ENCODE measurements at places on chromosomes 6 and 20.

DNA sequence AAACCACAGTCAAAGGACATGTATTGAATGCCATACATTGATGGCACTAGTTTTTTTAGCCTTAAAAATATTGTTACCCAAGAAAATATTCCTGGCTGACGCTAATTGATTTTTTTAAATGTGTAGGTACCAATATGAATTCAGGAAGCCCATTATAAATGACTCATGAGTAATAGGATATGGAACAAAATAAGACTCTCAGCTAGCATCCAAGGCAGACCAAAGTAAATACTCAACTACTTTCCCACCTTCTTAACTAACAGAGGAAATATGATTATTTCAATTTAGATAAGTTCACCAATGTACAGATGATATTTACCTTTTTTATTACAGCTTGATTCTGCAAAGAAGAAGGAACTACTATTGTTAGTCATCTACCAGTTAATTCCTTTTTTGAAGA lies 43.2 kb upstream of the TXNDC5 start:
- no peak for DNase-seq

- DNase-seq: no peak
Observed at GRCh38 chr20:41671143-41671542, 53.0 kb upstream of the CHD6 start.

DNA sequence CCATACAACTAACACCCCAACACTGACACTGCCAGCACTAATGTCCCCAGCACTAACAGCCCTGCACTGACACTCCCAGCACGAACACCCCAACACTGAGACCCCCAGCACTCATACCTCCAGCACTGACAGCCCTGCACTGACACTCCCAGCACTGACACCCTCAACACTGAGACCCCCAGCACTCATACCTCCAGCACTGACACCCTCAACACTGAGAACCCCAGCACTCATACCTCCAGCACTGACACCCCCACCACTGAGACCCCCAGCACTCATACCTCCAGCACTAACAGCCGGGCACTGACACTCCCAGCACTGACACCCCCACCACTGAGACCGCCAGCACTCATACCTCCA lies 57.2 kb downstream of the ERMARD start:
- no peak for DNase-seq

- DNase-seq: no peak
Observed at GRCh38 chr20:1388253-1388652, 4.6 kb downstream of the FKBP1A start.

GRCh38 chr6:116229287-116229913 lies 24.5 kb downstream of the TSPYL4 start:
- peak; percentile 27 for DNase-seq

DNA sequence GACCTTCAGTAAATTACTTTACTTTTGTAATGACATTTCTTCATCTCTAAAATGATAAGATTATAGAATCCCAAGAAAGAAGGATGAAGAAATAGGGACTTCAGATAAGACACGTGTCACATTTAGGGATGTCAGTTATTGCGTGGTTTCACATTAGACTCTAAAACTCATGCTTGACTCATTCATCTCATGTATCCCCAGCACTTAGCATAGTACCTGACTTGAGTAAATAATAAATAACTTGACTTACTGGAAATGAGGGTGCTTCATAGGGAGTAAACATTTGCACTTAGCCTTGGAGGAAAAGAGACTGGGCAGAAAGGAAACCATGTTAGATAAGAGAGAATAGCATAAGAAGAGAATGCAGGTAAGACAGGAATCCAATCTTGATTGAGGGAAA lies 37.2 kb downstream of the VTA1 start:
- peak; percentile 3 for DNase-seq

DNA sequence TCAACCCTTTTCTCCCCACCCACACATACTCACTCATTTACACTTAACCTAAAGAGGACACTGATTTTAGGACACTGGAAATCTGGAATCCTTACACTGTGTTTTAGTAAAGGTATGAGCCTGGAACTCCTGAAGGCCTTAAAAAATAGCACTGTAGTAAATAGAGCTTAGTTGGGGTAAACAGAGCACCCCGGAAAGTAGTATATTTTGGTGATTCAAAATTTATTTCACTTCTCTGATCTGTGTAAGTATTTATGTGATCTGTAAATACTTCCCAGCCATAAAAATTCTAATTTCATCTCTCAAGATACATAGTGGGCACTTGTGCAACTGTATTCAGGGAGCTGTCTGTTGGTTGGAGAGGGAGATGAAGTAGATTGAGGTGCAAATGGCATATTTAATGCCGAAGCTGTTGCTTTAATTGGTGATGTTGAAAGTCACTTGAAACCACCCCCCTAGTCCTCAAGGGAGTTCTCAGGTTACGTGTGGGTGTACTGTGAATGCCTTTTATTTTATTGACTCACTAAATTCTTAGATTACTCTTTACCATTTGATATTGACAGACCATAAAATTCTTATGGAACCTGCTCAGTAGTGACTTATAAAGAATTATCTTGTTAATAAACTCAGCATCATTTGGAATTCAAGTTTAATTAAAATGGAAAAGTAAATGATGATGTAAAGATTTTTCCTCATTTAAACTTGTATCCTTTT lies 154.9 kb downstream of the SOX4 start:
- DNase-seq: no peak

DNA sequence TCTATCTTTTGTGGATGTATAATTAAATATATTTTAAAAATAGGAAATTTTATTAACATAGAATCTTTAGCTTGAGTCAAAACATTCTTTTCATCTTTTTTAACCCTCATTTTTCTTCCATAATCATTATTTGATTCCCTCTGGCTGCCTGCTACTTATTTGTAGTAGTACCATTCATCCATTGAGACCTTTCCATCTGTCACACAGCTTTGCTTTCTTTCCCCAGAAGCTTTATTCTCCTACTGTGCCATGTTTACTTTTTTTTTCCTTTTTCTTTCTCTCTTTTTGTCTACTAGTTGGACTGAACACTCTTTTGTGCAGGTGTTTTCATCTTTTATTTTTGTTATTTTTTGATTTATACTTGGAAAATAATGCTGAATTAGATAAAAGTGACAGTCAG lies 522.6 kb upstream of the MMS22L start:
- DNase-seq: no peak

- peak; percentile 66 for DNase-seq
Observed at GRCh38 chr6:163170294-163170883, 244.1 kb upstream of the QKI start.

DNA sequence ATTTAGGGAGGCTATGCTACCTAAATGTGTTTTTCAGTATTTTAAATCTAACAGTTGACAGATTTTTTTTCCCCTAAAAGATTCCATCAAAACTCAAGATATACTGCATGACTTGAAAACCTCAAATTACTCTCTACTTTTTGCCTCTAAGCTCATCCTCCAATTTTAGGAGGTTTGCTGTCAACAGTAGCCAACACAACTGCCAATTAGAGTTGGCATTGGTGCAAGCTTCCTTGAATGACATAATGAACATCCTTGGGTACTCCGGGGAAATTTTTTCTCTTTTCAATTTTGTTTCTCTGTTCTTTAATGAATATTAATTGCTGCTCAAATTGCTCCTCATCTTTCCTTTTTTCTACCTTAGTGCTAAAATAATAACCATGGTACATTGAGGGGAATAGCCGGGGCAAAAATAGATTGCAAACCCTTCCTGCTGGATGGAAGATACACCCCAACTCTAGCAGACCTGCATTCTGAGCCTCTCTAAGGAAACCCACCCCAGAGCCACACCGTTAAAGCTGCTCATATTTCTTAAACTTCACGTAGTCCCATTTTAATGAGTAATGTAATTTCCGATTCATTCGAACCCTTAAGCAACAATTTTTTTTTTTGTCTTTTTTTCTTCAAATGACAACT lies 34.3 kb downstream of the SLC22A23 start:
- no peak for DNase-seq

GRCh38 chr6:169990095-169991030 lies 238.9 kb downstream of the ERMARD start:
- no peak for DNase-seq

DNA sequence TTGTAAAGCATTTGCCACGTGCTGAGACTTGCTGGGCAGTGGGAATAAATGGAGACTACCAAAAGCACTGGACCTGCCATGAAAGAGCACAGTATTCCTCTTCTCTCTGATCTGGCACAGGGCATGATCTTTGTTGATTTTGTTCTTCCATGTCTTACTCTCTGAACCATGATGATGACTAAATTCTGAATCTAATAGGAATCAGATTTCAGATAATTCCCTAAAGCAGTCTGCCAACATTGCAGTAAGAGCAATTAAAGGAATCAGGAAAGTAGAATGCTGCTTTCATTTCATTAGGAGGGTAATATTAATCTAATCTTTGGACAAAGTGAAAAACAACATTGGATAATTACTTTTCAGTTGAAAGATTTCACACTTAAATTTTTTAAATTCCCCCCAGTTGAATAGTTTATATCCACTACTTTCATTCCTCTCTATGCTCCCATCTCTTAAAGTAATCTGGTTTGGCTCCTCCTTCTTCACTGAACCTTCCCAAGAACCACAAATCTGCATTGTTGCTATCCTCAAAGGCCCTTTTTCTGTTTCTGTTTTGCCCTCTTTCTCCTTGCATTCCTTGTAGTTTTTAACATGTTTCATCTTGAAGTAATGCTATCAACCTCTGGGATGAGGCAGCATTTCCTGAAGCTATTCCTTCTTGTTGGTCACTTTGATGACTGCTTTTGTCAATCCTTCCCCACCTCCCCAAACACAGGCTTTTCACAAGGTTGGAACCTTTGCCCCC lies 243.2 kb upstream of the TENT5A start:
- no peak for DNase-seq

GRCh38 chr6:4093288-4093687 lies 14.4 kb upstream of the FAM217A start:
- no peak for DNase-seq

DNA sequence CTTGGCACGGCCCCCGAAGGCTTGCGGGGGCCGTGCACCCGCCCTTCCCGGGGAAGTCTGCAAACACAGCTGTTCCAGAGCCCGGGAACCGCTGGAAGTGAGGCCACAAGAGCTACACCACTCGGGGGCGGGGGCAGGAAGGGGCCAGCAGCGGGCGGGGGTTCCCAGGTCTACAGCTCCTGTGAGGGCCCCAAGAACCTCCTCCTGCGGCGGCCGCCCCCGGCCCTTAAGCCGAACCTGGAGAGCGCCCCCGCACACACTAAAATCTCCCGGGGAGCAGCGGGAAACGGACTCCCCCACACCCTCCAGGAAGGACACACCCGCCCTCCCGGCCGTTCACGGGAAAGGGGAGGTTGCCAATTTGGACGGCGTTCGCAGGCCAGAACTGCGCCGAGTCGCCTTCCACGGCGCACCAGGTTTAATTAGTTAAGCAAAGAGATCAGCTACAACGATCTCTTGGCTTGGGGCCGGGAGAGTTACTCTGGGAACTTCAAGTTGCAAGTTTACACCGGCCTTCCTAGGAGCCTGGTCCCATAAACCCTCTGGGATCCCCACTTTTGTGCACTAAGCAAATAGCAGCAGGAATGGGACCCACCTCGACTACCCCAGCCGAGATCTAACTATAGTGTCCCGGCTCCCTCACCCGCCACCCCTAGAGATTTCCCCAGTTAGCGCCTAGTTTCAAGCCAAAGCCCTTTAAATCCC lies 1.7 kb downstream of the JAG1 start:
- DNase-seq: peak; percentile 53

DNA sequence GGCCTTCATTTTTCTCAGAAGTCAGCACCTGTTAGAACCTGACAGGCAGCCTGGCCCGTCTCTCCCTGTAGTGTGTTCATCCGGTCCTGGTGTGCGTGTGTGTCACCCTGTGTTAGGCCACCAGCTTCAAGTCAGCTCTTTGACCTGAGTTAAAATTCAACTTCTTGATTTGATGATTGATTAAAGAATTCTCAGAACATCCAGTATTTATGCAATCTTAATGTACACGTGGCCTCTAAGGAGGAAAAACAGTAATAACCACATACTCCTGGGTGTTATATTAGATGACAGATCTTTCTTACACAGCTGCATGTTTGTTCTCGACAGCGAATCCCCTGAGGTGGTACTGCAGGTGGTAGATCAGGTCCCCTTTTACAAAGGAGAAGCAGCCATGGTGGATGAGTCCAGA lies 19.1 kb upstream of the TMEM217 start:
- no peak for DNase-seq

DNA sequence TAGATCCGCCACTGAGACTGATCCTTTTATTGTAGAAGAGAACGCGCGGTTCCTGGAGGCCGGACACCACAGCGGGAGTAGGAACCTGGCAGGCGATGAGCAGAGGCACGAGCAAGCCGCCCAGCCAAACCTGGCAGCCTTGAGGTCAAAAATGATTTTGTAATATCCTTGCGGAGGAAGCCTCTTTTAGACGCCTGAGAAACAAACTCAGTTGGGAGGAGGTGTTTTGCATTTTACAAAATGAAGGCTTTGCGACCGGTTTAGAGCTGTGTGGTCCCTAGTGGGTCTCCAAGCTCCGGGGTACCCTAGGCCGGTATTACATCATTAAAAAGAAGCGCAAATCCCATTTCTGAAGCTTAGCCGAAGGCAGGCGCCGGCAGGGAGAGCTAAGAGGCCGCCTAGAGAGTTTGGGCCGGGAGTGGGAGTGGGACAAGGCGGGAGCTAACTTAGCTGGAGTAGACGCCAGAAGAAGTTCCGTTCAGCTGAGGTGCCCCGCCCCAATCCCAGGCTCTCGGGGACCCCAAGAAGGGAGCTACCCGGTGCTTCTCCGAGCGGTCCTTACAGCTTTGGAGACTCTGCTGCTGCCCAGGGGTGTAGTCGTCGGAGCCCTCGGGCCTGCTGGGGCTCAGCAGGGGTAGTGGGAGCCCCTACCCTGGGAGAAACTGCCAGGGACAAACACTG lies 1.9 kb upstream of the TBX18 start:
- no peak for DNase-seq

DNA sequence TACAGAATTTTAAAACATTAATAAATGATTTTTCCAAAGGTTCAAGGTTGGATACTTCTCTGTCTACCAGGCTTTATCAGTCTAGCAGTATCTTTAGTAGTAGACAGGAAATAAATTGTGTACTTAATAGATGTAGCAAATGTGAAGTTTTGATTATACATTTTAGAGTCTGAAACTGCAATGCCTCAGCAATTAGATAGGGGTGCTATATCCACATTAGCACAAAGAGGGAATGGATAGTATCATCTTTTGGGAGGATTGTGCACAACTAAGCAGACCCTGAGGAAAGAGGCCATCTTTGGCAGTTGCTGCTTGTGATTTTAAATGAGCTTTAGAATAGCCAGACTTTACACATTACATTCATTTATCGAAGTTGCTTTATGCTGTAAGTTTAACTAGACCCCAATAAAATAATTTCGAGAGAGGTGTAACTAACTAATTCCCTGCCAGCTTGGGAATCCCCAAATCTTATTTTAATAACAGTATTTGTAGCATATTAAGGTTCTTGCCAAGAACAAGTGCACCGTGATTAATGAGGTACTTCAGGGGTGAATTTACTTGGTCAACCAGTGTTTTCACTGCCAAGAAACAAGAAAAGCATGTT lies 2.8 kb downstream of the KCNQ5 start:
- DNase-seq: peak; percentile 29

GRCh38 chr6:10363911-10364310 lies 51.0 kb downstream of the TFAP2A start:
- DNase-seq: no peak

DNA sequence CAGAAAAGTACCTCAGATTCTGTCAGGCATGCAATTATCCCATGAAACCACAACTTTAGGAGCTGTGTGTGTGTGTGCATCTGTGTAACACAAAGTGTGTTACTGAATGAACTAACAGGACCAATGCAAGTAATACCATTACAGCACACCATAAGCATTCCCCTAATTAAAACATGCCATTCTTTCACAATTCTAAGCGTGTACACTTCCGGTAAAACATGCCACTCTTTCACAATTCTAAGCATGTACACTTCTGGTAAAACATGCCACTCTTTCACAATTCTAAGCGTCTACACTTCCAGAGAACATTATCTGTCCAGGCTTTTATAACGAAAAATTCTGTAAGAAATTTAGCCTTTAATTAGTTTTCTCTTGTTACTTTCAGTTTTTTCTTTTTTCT lies 238.2 kb downstream of the GMDS start:
- DNase-seq: no peak
